Mesenchymal stem cell (in vitro differentiated cells and primary cell): ENCODE measurements at places on chromosomes 7 and 10.
A peak's percentile ranks its signal among the peaks of the same experiment; 100 is the strongest.

DNA sequence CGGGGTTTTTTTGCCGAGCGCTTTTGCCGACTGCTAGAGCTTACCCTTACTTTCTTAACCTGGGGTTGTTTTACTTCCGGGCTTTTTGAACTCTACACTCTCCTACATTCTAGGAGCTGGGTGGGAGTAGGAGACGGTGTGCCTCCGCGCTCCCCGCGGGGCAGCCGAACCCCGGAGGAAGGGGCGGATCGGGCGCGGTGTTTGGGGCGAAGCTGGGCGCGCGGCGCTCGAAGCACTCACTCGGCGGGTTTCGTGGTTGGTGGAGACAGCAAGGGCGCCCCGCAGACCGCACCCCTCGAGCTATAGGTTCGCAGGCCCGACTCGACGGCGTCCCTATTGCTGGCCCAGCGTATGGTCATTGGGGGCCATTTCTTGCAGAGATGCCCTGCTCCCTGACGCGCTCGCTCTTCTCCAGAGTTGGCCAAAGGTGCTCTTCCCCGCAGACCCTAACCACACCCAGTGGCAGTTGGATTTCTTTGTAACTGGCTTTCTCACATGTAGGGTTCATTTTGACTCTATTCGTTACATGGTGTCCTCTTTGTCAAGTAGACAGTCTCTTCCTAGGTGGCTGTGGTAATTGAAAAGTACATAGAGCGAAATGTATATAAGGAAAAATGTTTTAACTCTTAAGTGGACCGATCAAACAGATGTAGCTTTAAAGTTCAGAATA lies 364 bp downstream of the ZNF518A start:
- H3K27ac ChIP-seq, result peak overlapping the region; percentile 100
- peaks cover 25% of the 10 kb centered on the region for H3K36me3 ChIP-seq
- H3K4me3 ChIP-seq, result peak overlapping the region; percentile 64
- peak; percentile 92 for DNase-seq

GRCh38 chr10:3142146-3142875 lies 30.3 kb downstream of the PITRM1 start:
- DNase-seq, result no peak
- H3K27me3 ChIP-seq, result no peaks in the 10 kb centered on the region
- H3K27ac ChIP-seq, result no peak overlapping the region
- peaks cover 98% of the 10 kb centered on the region for H3K36me3 ChIP-seq
- H3K4me3 ChIP-seq, result no peak overlapping the region

GRCh38 chr10:96017191-96017687 lies 26.1 kb upstream of the CCNJ start:
- peak; percentile 79 for DNase-seq
- H3K27ac ChIP-seq, result no peak overlapping the region
- no peaks in the 10 kb centered on the region for H3K4me1 ChIP-seq
- no peaks in the 10 kb centered on the region for H3K27me3 ChIP-seq

GRCh38 chr7:152462995-152463708 lies 27.3 kb upstream of the KMT2C start:
- H3K27ac ChIP-seq, result peak overlapping the region; percentile 96
- peaks cover 6% of the 10 kb centered on the region for H3K4me1 ChIP-seq
- no peaks in the 10 kb centered on the region for H3K27me3 ChIP-seq
- no peaks in the 10 kb centered on the region for H3K36me3 ChIP-seq

DNA sequence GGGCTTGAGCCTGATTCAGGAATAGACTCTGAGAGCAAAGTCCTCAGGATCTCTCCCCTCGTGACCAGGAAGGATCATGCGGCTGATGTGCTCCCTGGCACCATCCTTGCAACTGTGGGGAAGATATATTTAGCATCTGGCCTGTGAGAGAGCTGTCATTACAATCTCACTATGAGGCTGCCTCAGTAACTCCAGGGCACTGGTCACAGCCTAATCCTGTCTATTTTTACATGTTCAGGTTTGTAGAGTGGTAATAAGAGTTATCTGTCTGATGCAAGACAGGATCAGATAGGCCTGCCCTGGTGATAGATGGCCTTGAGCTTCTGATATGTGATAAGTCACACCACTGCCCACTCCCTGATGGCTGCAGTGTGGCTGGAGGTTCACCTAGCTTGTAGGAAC lies 50.7 kb downstream of the PPP1R3C start:
- no peaks in the 10 kb centered on the region for H3K36me3 ChIP-seq

DNA sequence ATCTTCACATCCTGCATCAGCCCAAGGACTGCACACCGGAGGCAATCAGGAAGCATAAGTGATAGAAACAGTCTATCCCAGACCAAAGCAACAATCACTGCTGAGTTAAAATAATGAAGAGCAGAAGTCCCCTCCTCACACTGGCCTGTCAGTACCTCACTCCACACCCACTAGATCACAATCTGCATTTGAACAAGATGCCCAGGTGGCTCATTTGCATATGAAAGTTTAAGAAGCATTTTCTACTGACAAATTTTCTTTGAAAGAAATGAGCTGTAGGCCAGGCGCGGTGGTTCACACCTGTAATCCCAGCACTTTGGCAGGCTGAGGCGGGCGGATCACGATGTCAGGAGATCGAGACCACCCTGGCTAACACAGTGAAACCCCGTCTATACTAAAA lies 77.4 kb downstream of the CUL2 start:
- H3K27ac ChIP-seq, result no peak overlapping the region
- no peak for DNase-seq
- no peak overlapping the region for H3K4me3 ChIP-seq
- peaks cover 59% of the 10 kb centered on the region for H3K36me3 ChIP-seq
- H3K4me1 ChIP-seq, result peaks cover 4% of the 10 kb centered on the region

GRCh38 chr7:55546814-55547213 lies 25.5 kb downstream of the VOPP1 start:
- DNase-seq, result peak; percentile 63
- H3K36me3 ChIP-seq, result no peaks in the 10 kb centered on the region
- peak overlapping the region; percentile 69 for H3K27ac ChIP-seq
- H3K4me1 ChIP-seq, result peaks cover 32% of the 10 kb centered on the region
- no peak overlapping the region for H3K4me3 ChIP-seq

- H3K27ac ChIP-seq, result no peak overlapping the region
- H3K36me3 ChIP-seq, result no peaks in the 10 kb centered on the region
- no peaks in the 10 kb centered on the region for H3K27me3 ChIP-seq
- H3K4me1 ChIP-seq, result peaks cover 6% of the 10 kb centered on the region
- H3K4me3 ChIP-seq, result no peak overlapping the region
Observed at GRCh38 chr10:103921750-103922195, 3.8 kb upstream of the STN1 start.

DNA sequence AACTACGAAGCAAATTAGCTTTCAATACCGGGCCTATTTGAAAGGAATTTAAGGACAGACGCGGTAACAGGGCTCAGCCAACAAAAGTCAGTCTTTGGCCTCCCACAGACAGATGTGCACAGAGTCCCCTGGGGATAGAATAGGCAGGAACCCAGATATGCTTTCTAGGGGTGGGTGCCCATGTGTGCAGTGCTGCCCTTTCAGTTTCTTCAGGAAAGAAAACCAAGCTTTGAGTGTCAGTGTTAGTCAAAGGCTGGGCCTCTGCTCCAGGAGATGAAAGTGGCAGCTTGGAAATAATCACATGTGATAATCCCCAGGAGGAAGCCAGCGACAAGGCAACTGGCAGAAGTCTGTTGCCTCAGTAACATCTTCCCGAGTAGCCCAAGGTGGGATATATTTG lies 43.8 kb upstream of the CSTF2T start:
- no peaks in the 10 kb centered on the region for H3K36me3 ChIP-seq
- no peaks in the 10 kb centered on the region for H3K27me3 ChIP-seq
- H3K27ac ChIP-seq, result no peak overlapping the region
- no peak overlapping the region for H3K4me3 ChIP-seq

- DNase-seq, result no peak
- H3K36me3 ChIP-seq, result no peaks in the 10 kb centered on the region
- H3K4me3 ChIP-seq, result no peak overlapping the region
- no peak overlapping the region for H3K27ac ChIP-seq
Observed at GRCh38 chr7:23909426-23909825, 199.4 kb downstream of the STK31 start.

DNA sequence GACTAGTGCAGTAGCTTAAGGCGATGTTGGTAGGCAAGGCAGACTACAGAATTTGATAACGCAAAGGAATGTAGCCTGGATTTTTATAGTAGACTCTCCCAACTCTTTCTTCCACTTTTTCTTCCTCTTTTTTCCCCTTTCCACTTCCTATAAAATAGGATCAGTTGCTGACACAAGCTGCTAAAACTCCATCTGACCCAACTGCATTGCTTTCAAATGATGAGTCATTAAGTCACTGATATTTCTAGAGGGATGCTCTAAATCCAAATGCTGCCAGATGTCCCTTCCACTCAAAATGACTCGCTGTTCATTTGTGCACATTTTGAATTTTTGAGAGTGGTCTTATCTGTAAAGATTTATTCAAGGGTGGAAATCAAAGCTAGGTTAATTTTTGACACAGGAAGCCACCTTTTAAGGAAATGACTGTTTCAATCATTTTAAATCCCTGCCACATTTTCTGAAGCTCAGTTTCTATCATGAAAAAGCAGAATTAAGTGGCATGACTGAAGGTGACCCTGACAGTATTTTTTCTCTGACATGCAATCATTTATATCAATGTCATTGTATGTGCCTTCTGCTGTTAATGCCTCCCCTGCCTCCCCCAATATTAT lies 25.8 kb upstream of the SFMBT2 start:
- no peak overlapping the region for H3K4me3 ChIP-seq
- no peaks in the 10 kb centered on the region for H3K36me3 ChIP-seq
- H3K27me3 ChIP-seq, result peaks cover 55% of the 10 kb centered on the region
- no peaks in the 10 kb centered on the region for H3K4me1 ChIP-seq
- H3K27ac ChIP-seq, result no peak overlapping the region

DNA sequence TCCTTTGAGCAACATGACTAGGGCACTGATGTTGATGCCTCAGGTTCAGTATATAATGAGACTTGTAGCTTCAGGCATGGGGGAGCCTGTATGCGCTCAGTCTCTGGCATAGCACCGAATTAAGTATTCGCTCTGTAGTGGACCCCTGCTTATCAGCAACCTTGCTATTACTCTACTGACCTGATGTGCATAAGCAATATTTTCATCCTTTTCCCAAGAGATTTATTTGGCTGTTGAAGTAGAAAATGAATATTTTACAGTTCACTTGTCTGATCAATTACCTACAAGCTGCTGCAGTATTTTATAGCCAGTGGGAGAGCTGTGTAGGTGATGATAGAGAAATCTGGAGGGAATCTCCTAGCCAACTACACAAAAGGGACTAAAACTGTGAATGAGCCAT lies 781.6 kb upstream of the PHF14 start:
- H3K4me3 ChIP-seq, result no peak overlapping the region
- H3K4me1 ChIP-seq, result no peaks in the 10 kb centered on the region
- no peak for DNase-seq
- no peak overlapping the region for H3K27ac ChIP-seq
- H3K27me3 ChIP-seq, result no peaks in the 10 kb centered on the region
- no peaks in the 10 kb centered on the region for H3K36me3 ChIP-seq

- H3K27me3 ChIP-seq, result no peaks in the 10 kb centered on the region
- H3K27ac ChIP-seq, result no peak overlapping the region
- no peaks in the 10 kb centered on the region for H3K4me1 ChIP-seq
- H3K36me3 ChIP-seq, result no peaks in the 10 kb centered on the region
- no peak overlapping the region for H3K4me3 ChIP-seq
Observed at GRCh38 chr7:7720750-7721621, 2.6 kb upstream of the RPA3 start.

GRCh38 chr10:78404296-78404695 lies 370.6 kb downstream of the RPS24 start:
- no peaks in the 10 kb centered on the region for H3K27me3 ChIP-seq
- H3K4me1 ChIP-seq, result peaks cover 15% of the 10 kb centered on the region
- DNase-seq, result no peak
- no peaks in the 10 kb centered on the region for H3K36me3 ChIP-seq
